Lower leg skin (tissue), 4 donors: ENCODE measurements at places on chromosomes 1 and 21. TPM values are rescaled to one million over a fixed set of nuclear protein-coding genes. Genes with fewer than 3 reads are reported as not detected.

Gene MFSD2A
- total RNA-seq = 209 TPM

DNA sequence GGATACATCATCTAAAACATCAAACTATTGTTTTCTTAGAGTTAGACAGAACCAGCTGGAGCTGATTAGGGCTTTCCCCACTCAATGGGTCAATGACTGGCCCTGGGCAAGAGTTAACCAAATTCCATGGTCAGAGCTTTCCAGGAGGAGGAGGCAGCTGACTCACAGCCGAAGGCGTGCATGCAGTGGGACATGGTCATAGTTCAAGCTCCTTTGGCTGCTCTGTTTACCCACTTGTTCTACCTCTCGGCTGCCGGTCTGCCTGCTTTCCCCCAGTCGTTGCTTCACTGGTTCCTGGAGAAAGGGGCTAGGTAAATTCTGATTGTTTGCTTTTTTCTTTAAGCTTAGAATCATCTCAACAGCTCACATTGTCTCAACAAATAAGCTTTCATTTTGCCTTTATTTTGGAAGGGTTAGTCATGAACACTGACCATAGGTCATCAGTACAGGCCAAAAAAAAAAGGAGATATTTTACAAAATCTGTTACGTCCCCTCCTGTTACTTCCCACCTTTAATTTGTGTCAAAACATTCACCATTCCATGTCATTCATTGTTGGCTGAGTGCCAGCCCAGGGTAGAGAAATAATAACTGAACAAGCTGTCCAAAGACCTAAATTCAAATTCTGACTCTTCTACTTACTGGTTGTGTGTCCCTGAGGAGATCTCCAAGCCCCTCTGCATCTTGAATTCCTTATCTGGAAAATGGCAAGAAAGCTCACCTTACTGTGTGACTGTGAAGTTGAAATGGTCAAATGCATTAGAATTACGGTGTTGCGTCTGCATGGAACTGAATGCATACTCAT, 12.0 kb downstream of the MAB21L3 start:
- no peak for DNase-seq

- DNase-seq = no peak
These were observed 105.6 kb upstream of the PLXNA2 start for GRCh38 chr1:208349694-208350330.

DNA sequence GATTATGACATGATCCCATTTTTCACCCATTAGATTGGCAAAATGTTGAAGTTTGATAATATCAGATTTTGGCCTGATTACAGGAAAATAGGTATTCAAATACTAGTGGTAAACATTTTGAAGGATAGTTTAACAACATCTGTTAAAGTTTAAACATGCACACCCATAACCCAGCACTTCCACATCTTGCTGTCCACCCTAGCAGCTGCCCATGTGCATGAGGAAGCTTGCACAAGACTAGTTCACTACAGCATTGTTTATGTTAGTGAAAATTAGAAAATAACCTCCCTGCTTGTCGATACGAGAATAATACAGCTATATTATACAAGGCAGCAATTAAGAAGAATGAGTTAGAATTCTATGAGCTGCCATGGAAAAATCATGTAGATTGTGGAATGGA, 127.6 kb downstream of the C1orf21 start:
- DNase-seq = no peak

DNA sequence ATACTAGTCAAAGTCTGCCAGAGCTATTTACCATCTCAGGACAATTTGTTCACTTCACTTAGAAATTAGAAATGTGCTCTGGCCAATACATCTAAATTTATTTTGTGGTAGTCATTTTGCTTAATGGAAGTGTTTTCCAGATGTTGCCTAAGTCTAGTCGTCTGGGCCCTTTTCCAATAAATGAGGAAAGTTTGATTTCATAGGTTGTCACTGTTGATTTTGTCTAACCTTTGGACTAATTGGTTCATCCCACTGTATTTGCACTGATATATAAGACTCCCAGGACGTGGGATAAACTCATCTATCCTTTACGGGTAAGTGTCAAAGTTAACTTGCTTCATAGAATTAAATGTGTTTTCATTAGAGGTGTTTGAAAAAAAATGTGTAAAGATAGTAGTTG, 79.1 kb downstream of the TPR start:
- no peak for DNase-seq

GRCh38 chr1:235646463-235646862, 3.1 kb downstream of the GNG4 start:
- peak; percentile 78 for DNase-seq
